ENCODE measurements at places on chromosomes 7 and 10. TPM values are rescaled to one million over a fixed set of nuclear protein-coding genes. Genes with fewer than 3 reads are reported as not detected.

GRCh38 chr10:13654846-13655245 is 68.1 kb downstream of the PRPF18 start:
- DNase-seq, result no peak

DNA sequence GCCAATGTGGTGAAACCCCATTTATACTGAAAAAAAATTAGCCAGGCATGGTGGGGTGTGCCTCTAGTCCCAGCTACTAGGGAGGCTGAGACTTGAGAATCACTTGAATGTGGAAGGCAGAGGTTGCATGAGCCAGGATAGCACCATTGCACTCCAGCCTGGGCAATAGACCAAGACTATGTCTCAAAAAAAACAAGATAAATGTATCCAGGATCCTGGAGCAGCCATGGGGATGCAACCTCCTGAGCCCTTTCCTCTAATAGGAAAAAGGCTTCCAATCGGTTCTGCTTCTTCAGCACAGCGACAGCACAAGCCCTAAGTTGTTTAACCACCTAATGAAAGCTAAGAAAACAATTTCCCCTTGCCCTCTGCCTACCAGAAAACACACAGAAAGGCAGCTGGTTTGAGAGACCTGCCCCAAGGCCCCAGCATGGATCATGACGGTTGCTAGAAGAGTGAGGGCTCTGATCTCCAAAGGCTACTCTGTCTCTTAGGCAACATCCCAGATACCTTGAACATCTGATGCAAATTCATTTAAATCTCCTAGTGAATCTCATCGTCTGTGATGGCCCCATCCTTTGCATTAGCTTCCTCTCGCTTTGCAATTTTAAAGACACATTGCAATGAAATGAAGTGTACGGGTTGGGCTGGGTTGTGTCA is 220.8 kb downstream of the ARHGAP21 start:
- no peak for DNase-seq

DNA sequence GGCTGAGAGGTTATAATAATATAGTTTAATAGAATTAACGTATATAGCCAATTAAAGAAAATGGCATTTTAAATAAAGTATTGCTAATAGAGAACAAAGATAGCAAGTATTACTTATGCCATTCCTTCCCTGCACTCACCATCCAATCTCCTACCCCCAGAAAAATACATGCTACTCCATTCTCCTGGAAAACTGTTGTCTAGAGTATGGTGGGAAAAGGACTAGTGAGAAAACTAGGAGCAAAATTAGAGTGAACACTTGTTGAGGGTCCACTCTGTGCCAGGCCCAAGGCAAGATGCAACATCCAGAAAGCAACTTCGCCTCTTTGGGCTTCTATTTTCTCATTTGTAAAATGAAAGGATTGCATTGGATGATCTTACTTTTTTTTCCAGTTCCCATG is 149.1 kb downstream of the CPED1 start:
- no peak for DNase-seq

PDK4 gene
- 19.5 TPM for polyA plus RNA-seq

GRCh38 chr7:157851501-157852067 is 514.8 kb downstream of the DNAJB6 start:
- no peak for DNase-seq

DNA sequence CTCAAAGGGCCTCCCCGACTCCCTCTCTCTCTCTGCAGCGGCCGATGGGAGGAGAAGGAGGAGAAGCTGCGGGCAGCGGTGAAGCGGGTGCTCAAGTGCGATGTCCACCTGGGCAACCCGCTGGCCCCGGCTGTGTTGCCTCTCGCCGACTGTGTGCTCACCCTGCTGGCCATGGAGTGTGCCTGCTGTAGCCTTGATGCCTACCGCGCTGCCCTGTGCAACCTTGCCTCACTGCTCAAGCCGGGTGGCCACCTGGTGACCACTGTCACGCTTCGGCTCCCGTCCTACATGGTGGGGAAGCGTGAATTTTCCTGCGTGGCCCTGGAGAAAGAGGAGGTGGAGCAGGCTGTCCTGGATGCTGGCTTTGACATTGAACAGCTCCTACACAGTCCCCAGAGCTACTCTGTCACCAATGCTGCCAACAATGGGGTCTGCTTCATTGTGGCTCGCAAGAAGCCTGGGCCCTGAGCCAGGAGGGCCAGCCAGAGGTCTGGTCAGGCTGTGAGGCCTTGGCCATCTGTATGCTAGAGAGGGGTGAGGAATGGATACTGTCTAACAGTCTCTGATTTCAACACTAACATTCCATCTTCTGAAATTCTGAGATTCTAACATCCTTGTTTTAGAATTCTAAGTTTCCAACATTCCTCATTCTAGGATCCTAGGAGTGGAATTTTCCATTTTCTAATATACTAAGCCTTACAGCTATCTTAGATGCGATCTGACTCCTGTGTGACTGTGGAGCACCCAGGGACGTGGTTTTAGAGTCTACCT is 3.6 kb downstream of the INMT start:
- DNase-seq, result no peak

GRCh38 chr10:132868995-132869394 is 73.4 kb downstream of the CFAP46 start:
- no peak for DNase-seq

DNA sequence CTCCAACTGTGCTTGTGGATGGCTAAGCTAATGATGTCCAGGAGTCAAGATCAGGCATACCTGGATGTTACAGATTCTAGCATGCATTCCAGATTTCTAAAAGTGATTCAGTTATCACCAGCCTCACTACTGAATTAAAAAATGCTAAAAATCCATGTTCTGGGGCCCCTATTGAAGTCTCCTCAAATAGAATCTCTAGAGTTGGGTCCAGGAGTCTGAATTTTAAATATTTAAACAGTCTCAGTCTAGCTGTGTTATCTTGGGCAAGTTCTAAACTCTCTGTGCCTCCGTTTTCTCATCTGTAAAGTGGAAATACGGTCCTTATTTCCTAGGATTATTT is 5.0 kb downstream of the ARID5B start:
- no peak for DNase-seq

- DNase-seq, result no peak
Observed at GRCh38 chr10:60560451-60560850, 170.8 kb upstream of the ANK3 start.

All from left renal cortex interstitium (tissue), 4 donors.